ENCODE measurements at places on chromosomes 3 and 15.
A peak's percentile ranks its signal among the peaks of the same experiment; 100 is the strongest.

- no peak for DNase-seq
Measured at GRCh38 chr3:133927540-133928066, 31.9 kb upstream of the RAB6B start.

GRCh38 chr3:8529738-8530525 lies 28.3 kb downstream of the LMCD1 start:
- no peak for DNase-seq

- no peak for DNase-seq
Measured at GRCh38 chr3:126202276-126202675, 21.9 kb upstream of the ALDH1L1 start.

DNA sequence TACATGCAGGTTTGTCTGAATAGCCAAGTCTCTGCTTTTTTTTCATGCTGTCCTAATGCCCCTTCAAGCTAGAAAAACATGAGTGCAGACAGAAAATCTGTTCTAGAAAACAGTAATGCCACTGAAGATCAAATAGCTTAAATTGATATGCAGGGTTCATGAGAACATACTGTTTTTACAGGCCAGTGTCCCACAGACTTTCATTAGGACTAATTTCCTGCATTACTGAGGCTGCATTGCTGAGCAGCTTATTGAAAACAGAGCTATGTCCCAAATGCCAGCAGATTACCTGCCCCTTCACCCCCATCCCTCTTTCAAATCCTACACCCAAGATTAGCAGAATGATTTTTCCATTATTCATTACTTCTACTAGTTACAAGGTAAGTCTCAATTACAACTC lies 665 bp downstream of the TM4SF18 start:
- no peak for DNase-seq

DNA sequence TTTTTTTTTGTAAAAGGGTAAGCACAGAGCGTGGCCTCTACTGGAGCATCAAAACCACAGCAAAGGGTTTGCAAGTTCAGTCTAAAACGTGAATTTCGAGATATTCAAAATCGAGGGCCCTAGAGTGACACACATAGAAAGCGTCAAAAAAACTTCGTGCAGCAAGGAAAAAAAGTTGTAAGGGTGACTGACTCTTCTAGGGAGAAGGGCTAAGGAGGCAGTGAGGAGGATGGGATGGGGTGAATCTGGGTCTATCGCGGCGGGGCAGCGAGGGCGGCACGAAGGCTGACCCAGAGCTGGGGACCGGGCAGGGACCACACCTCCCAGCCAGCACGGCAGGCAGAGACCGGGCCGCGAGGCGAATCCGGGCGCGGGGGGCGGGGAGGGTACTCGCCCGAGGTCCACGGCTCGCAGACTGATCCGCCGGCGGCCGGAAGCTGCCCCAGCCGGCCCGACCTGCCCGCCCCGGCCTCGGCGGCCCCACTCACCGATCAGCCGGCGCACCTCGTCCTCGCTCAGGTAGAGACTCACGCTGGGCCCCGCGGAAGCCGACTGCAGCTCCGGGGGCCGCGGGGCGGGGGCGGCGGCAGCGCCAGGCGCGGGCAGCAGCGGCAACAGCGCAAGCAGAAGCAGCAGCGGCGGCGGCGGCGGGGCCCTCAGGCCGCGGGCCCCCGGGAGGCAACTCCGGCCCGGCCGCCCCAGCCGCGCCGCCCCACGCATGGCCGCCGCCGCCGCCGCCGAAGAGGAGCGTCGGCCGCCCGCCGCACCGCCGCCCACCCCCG lies 533 bp downstream of the RYK start:
- DNase-seq = peak; percentile 27

- no peak for DNase-seq
Measured at GRCh38 chr15:64901914-64902313, 9.8 kb upstream of the ANKDD1A start.

DNA sequence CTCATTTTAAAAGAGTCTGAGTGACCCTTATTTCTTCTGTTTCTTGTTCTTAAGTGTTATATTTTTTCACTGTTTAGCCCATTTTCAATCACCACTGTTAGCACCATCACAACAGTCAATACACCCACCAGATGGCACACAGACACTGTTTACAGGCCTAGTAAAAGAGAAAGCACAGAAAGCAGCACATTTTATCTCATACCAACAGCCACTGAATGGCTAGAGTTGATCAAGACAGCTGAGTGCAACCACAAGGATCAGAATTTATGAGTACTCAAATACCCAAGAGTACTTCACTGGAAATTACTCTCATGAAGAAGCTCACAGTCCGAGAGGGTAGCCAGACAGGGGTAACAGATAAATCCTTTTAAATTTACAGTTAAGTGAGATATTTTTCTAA lies 127.0 kb downstream of the TFDP2 start:
- DNase-seq = no peak

- DNase-seq = no peak
Measured at GRCh38 chr15:49620199-49620598, 419 bp downstream of the FAM227B start.

DNA sequence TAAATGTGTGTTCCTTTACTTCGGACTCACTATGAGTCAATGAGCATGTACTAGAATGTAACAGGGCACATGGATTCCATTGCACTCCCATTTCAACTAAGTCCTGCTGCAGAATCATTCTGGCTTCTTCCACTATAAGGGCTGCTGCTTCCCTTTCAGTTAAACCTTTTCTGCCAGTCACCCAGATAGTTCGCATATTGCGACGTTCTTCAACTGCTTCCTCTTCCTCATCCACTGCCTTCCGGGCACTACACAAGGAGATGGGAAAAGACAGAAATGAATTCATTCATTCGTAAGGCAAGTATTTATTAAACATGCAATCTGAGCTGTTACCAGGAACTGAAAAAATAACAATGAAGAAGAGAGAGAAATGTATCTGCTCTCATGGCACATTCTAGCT lies 55.6 kb downstream of the POLQ start:
- DNase-seq = no peak

DNA sequence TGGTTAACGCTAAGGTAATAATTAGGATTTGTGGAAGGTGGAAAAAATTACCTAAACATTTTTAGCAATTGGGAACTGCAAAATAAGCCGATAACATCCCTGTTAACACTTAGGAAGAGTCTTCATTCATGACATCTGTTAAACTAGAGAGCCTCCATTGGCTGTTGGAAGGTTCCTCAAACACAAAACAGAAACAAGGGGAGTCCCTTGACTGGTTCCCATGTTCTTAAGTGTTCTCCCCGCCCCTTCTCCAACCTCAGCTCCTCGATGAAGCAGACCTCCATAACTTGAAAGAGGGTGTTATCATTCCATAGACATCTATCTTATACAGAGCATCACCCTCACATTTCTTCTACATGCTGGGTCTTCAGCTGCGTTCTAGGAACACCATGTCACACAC lies 2.5 kb downstream of the SLC22A13 start:
- DNase-seq = no peak

DNA sequence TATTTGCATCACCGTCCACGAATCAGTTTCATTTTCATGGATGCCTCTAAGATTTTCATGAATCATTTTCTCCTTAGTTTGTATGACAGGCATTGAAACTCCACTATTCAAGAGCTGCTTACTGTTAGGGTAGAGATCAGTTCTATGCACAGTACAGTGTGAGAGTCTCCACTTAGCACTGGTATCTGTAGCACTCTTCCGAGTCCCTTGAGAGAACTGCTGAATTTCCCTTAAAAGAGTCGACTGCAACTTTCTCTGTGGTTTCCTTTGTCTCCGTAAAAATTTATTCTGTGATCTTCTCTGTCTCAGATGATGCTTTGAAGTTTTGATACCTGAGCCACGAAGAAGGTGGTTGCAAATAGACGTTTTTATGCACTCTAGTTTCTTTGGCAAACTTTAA lies 14.8 kb downstream of the GTPBP8 start:
- no peak for DNase-seq

DNA sequence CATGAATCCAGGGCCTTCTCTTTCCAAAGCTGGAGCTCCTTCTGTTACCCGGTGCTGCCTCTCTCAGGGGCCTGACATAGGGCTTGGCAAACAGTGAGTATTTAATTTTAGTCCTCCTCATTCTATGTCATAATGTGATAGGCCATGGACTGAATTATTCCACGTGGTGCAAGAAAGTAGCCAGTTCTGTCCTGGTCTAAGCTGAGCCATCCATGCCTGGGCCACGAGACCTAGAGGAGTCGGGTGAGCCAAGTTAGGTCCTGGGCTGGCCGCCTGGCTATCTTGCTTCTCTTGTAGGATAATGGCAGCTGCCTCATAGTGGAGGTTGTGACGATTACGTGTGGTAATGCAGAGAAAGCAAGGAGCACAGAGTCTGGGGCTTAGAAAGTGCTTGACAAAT lies 170.6 kb downstream of the FAM43A start:
- no peak for DNase-seq
